Prostate gland (tissue), 2 donors: ENCODE measurements at places on chromosomes 2 and 18. TPM values are rescaled to one million over a fixed set of nuclear protein-coding genes. Genes with fewer than 3 reads are reported as not detected.

DNA sequence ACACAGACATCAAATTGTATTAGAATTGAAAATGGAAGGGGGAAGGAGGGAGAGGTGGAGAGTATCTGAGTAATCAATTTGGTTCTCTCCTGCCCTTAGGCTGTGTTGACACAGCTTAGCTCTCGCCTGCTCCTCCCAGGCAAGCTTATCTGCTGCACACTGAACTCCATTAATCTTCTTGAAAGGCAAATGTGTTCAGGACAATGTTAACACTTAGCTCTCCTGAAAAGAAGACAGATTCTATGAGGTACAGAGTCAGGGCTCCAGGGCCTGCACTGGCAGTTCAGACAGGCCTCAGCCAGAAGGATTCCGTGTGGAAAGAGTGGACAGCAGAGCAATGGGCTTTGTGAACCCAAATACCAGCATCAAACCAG is 430.0 kb upstream of the TNP1 start:
- DNase-seq, result peak; percentile 22

DNA sequence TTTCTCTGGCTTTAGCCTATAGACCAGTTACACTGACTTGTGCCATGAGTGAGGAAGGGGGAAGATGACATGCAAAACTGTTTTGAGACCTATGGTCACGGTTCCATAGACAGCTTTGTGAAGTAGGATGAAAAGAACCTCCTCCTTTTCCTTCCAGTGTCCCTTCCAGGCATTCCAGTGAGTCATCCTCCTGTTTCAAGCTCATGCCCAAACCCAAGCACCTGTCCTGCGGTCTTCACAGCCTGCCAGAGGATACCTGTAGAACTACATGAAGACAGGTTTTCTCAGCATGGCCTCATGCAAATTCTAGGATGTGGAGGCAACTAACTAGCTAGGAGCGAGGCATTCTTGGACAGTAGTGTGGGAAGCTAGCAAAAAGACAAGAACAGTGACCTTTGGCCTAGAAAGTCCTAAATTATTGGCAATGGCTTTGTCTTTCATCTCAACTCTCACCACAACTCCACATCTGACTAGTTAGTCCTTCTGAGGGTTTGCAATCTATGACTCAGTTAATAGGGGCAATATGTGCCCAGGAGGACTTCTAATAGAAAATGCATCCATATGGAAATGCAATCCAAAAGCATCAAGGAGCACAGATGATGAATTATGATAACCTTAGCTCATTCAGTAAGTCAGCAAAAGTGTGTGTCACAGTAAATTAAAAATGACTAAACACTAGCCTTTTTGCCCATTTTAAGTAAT is 154.7 kb downstream of the RBM43 start:
- DNase-seq, result no peak

DNA sequence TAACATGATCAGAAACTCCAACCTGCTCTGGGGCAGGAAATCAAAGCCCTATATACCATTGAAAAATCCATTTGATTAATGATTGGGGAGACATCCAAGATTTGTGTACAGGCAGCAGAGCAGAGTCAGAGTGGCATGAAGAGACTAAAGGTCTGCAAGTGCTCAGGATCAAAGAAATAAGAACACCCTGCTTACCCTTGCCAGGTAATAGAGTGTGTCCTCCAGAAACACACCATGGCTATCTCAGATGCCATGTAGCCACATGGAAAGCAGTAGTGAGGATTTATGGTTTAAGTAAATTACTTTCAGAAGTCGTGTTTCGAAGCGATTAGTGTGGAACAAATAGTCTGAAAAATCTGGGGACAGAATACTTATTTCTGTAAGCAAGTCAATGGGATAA is 592.9 kb downstream of the SUCLG1 start:
- no peak for DNase-seq

GRCh38 chr18:78939105-78939504 is 40.5 kb upstream of the SALL3 start:
- DNase-seq, result no peak

DNA sequence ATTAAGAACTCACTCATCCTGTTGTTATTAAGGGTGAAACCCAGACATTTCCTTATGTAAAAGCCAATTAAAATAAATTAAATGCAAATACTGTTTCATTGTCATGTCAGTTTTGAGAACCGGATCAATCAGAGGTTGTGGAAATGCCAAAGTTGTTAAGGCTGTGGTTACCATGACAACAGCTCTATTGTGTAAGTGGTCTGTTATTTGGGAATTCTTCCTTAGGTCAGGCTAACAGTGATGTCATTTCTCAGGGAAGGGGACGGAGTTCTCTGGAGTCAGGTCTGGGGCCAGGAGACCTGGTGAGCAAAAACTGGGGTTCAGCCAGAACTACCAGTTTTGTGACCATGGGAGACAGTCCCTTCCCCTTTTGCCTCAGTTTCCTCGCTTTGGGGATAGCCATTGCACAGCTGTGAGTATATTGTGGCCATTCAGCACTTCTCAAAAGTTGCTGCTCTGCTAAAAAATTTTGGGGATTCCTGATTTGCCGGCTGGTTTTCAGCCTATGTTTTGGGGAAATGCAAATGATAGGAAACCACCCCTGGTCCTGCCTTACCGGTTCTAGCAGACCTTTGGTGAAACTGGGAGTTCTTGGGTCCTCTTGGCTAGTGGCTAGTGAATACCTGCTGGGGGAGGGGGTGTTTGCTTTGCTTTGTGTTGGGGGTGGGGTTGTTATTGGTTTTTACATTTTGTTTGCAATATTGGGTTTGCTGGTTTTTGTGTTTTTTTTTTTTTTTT is 21.6 kb downstream of the HPCAL1 start:
- DNase-seq, result no peak

DNA sequence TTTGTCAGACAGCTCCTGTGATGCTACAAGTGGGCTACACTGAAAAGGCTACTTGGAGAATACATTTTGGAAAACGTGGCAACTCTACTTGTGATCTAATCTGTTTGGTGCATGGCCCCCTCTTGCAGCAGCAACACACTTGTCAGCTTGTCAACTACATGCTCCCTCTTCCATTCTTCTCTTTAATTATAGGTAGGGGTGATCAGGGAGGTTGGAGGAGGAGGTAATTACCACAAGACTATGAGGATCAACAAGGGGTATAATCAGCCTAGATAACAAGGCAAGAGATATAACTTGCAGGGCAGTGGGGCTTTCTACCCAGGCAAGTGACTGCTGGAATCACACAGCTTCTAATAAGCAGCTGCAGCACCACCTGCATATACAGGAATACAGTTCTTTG is 104.9 kb downstream of the ACVR1 start:
- DNase-seq, result no peak

DNA sequence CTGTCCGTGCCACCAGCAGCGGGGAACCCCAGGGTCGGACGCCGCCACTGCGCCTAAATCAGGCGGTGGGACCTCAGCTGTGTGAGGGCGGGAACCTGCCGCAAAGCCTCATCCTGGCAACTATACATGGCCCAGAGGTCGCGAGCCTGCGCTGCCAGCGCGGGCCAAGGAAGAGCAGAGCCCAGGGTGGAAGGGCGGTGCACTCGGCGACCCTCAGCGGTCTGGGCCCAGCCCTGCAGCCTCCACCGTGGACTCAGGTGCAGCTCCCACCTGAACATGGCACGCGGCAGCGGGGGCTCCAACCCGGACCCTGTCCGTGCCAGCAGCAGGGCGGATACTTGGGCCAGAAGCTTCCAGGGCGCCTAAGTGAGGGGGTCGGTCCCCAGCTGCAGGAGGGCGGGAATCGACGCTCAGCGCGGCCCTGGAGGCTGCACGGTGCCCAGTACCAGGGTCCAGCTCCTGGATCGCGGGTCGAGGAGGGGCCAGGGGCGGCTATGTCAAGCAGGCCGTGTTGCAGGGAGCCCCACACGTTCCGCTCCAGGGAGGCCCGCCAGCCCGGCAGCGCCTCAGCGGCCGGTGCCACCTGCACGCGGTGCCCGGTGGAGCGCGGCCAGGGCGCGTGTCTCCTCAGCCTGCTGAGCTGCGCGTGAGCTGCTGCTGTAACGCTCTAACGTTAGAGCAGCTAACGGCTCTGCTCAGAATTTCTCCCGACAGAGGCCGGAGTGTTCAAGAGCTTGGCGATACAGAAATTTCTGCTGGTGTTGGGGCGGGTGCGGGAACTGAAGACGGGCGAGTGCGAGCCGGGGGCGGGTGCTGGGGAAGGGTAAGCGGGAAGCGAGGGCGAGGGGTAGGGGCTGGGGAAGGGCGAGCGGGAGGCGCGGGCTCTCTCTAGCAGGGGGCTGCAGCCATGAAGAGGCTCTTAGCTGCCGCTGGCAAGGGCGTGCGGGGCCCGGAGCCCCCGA is at the start of gene ANKRD30B:
ANKRD30B (plus strand) TSS at position 660 of the 962 bp plus-strand sequence; CDS start at position 908, 248 bp downstream.
- no peak for DNase-seq

- DNase-seq, result no peak
Measured at GRCh38 chr2:172284209-172284608, 143.2 kb upstream of the ITGA6 start.

The RTP5 gene
- 0.28 TPM for total RNA-seq

The SERPINB13 gene
- total RNA-seq, result not detected

The TMEM198 gene
- 11.5 TPM for total RNA-seq

The SELENOI gene
- total RNA-seq, result 14.4 TPM
